ENCODE measurements at places on chromosomes 12 and 14. TPM values are rescaled to one million over a fixed set of nuclear protein-coding genes. Genes with fewer than 3 reads are reported as not detected.

- H3K4me1 ChIP-seq = no peaks in the 10 kb centered on the region
- no peak overlapping the region for H3K27ac ChIP-seq
- H3K27me3 ChIP-seq = no peaks in the 10 kb centered on the region
- no peak for DNase-seq
Measured at GRCh38 chr12:114656906-114657596, 26.9 kb downstream of the TBX3 start.

- peak; percentile 19 for DNase-seq
- no peak overlapping the region for H3K4me3 ChIP-seq
- no peaks in the 10 kb centered on the region for H3K36me3 ChIP-seq
- H3K4me1 ChIP-seq = no peaks in the 10 kb centered on the region
- no peaks in the 10 kb centered on the region for H3K27me3 ChIP-seq
Measured at GRCh38 chr12:127381043-127381668, 885.8 kb upstream of the TMEM132C start.

- no peaks in the 10 kb centered on the region for H3K27me3 ChIP-seq
- H3K4me1 ChIP-seq = no peaks in the 10 kb centered on the region
- DNase-seq = no peak
- peaks cover 2% of the 10 kb centered on the region for H3K36me3 ChIP-seq
- H3K4me3 ChIP-seq = no peak overlapping the region
- no peak overlapping the region for H3K27ac ChIP-seq
Measured at GRCh38 chr14:105495101-105495989, 4.3 kb downstream of the TEDC1 start.

The ATP5MC2 gene
- polyA plus RNA-seq = 618 TPM

The DNAJC22 gene
- 16.3 TPM for polyA plus RNA-seq

All from small intestine (tissue), 16 donors.